ENCODE measurements at places on chromosomes 5 and 9.

GRCh38 chr9:111076042-111076441 is 37.8 kb upstream of the LPAR1 start:
- DNase-seq = no peak

DNA sequence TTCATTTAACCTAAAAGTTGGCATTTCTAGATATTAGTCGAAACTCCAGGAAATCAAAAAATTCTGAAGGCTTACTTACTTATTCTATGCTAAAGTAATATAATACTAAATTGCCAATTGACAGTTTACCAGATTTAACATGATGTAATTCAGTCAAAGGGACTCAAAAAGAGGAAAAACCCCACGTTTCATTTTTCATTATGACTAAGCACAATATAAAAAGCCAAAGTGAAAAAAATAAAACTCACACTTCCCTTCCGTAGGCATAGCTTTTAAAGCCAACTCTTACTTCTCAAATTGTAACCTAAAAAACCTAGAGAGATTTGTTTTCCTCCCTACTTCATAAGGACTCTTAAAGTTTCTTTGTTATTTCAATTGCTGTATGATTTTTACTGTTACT is 146.6 kb downstream of the RAPGEF6 start:
- DNase-seq = no peak

DNA sequence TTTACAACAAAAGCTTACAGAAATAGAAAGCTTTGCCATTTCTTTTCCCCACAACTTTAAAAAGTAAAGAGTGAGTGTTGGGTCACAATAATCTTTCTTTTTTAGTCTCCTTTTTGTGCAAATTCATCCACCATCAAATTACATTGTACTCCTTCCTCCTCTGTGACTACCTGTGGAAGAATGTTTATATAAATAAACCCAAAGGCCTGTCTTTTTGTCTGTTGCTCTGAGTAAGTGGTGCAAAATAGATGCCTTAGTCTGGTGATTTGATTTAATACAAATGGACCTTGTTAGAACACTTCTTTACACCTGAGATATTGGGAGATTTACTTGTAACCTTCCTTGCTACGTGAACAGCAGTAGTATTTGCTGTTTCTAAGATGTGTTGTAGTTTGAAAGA is 53.5 kb upstream of the TAF11L2 start:
- no peak for DNase-seq

DNA sequence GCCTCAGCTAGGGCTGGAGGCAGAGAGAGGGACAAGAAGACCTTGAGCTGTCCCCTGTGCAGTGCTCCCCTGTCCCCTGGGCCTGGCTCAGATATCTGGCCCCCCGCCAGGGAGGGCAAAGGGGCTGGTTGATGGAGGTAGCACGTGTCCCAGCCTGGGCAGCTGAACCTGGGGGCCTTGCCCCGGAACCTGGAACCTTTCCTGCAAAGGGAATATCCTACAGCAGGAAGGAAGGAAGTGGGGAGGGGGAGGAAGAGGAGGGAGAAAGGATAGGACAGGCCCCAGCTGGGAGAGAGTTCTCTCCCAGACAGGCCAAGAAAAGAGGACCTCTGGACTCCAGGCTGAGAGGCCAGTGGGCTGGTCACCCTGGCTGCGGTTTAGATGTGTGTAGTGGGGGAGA is 27.6 kb upstream of the PSD2 start:
- DNase-seq = no peak

DNA sequence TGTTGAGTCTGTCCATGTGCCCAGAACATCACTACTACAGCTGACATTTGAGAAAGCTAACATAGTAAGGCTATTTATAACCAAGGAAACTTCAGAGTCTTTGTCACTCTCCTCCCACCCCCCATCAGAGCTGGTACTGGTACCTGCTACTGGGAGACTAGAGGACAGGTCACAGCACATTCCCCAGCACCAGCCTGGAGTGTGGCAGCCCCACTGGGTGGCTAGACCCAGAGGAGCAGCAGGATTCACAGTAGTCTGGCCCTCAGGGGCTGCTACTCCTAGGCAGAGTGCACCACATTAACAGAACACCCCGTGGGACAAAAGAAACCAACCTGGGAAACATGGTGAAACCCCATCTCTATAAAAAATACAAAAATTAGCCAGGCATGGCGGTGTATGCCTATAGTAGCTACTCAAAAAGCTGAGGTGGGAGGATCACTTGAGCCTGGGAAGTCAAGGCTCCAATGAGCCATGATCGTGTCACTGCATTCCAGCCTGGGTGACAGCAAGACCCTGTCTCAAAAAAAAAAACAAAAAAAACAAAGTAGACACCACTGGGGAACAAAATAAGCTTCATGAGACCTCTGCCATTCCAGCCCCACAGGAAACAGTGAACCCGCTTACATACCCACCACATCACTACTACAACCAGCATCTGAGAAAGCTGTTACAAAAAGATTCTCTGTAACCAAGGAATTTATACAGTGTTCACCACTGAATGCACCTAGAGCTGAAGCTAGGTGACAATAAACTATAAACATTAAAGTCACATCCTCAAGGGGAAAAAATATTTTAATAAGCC is 26.3 kb upstream of the PTGER4 start:
- no peak for DNase-seq

Measured in activated naive CD4-positive, alpha-beta T cell (primary cell).